Kidney (tissue), 22 donors: ENCODE measurements at places on chromosomes 6 and 20.

GRCh38 chr6:67935976-67936477 is 699.1 kb upstream of the ADGRB3 start:
- no peak for DNase-seq

DNA sequence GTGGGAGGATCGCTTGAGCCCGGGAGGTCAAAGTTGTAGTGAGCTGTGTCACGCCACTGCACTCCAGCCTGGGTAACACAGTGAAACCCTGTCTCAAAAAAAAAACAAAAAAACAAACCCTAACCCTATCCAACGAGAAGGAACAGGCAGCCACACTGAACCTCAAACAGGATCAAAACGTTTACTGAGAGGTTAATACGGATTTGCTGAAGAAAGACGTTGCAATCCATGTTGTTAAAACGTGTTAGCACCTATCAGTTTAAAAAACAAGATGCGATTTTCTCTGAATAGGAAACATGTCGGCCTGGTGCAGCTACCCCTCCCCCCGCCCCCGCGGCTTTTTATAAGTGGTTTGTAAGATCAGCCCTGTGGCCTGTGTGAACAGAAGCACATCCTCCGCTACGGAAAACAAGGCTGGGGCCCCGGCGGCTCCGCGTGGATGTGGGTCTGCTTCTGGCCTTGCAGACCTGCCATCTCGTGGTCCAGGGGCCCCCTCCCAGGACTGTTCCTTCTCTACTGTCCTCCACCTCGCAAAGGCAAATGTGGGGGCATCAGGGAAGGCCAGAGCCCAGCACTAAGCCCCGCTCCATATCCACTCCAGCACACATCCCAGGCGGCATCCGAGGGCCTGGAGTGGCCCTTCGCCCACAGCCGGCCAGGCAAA is 11.4 kb downstream of the SLC2A4RG start:
- DNase-seq, result no peak

DNA sequence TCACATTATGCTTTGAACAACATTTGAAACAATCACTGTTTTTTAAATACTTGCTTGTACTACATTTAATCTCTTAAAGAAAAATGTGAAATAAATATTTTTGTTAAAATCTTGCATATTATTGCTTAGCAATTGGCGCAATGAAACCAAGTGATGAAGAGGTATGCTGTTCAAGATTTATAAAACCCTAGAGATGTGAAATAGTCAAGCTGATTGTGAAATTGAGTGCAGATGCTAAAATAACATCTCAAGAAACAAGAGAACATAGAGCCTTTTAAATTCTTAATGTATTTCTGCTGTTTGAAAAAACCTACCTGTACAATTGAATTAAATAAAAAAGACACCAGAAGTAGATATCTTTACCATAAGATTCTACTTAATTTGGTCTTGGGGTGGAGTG is 179.2 kb upstream of the MCHR2 start:
- no peak for DNase-seq

DNA sequence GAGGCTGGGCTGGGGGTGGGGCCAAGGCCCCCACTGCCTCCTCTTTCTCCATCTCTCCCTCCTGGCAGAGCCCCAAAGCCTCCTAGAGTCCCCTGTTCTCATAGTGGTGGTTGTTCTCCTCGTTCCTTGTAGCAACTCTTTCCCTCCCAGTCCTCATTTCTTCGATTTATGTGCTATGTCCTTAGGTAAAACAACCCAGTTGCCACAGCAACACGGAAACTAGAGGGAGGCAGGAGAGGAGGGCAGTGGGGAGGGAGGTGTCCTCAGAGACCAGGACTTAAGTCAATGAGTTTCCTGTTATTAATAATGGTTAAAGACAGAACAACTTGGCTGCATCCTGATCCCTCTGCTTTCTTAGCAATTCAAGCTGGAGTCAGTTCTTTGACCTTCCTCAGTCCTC is 161.0 kb downstream of the INSM1 start:
- no peak for DNase-seq

GRCh38 chr6:25452031-25452430 is 172.9 kb downstream of the CARMIL1 start:
- no peak for DNase-seq

GRCh38 chr6:107509506-107509905 is 19.6 kb downstream of the SOBP start:
- no peak for DNase-seq

DNA sequence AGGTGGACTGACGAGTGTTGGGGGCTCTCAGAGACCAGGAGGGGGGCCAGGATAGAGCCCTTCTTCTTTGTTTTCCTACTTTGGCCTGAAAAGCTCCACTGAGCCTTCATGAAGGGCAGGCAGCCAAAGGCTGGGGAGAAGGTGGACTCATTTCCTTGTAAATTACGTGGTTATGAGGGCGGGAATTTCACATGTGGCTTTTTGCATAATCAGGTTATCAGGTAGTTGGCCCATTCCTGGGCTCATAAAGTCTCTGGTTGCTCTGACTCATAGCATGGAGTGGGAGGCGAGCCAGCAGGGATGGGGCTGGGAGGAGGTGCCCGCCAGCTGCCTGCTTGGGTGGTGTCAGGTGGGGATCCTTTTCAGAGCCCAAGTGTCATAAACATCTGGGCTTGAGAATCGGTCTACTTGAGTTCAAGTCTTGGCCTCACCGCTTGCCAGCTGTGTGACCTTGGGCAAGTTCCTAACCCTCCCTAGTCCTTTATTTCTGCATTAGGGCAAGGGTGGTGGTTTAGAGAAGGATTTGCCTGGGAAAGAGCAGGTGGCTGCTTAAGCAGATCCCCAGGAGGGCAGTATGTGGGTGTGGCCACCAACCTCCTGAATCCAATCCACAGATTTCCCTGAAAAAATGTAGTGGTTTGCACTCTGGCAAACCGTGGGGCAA is 26.5 kb upstream of the RNF24 start:
- DNase-seq, result peak; percentile 63

DNA sequence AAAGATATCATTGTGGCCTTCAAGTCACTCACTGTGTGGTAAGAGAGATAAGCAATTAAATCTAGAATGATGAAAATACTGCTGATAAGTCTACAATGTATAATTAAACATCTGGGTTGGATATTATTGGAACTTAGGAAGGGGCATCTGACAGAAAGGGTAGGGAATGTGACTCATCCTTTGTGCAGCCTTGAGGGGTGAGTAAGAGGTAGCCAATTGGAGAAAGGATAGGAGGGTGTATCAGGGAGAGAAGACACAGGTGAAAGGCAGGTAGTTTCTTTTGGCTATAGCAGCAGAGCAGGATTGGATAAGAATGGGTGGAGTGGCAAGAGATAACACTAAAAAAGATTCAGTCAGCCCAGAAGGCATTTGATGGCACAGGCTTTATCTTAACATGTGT is 182.0 kb downstream of the COL21A1 start:
- DNase-seq, result no peak
